Frontal cortex (tissue), 4 donors: ENCODE measurements at places on chromosomes 5 and 9.

GRCh38 chr5:72374844-72375243 lies 54.7 kb downstream of the PTCD2 start:
- DNase-seq, result no peak

DNA sequence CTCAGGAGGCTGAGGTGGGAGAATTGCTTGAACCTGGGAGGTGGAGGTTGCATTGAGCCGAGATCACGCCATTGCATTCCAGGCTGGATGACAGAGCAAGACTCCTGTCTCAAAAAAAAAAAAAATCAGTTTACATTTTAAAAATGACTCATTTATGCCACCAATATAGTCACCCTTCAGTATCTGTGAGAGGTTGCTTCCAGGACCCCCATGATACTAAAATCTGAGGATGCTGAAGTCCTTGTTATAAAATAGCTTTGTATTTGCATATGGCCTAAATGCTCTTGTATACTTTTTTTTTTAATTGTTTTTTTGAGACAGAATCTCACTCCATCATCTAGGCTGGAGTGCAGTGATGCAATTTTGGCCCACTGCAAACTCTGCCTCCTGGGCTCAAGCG lies 5.8 kb downstream of the OCLN start:
- no peak for DNase-seq

DNA sequence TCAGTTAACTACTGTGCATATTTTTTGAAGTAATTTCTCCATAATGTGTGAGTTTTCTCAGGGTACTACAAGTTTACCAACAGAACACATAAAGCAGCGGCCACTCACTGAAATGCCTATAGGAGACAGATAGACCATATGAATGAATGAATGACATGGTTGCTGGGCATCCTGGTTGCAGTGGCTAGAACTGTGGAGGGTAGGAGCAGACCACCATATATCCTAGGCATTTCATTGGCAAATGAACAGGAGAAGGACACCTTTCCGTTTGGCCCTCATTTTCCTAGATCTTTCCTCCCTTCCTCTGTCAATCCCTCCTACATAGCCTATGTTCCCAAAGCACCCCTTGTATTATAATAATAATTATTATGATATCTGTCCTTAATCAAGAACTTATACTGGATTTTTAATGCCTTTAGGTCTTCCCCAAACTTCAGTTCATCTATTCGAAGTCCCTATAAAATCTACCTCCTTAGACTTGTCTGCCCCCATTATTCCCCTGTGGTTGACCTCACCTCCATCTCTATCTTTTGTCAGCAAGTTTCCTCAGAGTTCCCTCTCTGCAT lies 472.2 kb downstream of the RAB3C start:
- no peak for DNase-seq

- no peak for DNase-seq
Measured at GRCh38 chr5:157890836-157891597, 32.1 kb upstream of the CLINT1 start.

DNA sequence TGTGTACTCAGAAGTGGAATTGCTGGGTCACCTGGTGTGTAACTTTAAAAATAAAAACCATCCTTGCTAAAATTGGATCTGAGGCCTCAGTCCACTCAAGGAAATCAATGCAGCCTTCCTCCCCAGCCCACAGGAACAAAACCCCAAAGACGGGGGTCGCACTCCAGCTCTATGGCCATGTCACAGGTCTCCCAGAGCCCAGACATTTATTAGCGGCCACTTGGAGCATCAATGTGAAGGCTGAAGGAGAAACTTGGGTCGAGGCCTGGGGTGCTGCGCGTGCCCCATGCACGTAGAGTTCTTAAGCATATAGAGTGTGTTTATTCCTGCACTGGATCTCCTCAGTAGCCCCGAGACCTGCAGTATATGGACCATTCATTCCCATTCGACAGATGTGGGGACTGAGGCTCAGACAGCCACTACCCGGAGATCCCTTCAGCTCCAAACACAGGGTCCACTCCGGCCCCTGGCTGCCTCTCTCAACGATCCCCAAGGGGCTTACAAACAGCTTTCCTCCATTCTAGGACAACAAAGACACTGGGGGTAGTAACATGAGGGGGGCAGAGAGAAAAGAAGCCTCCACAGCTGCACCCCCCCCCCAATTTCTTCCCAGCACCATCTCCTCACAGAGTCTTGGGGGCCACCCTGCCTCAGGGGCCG lies 14.3 kb upstream of the OLFM1 start:
- DNase-seq, result no peak

GRCh38 chr5:78927657-78928282 lies 57.3 kb downstream of the ARSB start:
- DNase-seq, result no peak

DNA sequence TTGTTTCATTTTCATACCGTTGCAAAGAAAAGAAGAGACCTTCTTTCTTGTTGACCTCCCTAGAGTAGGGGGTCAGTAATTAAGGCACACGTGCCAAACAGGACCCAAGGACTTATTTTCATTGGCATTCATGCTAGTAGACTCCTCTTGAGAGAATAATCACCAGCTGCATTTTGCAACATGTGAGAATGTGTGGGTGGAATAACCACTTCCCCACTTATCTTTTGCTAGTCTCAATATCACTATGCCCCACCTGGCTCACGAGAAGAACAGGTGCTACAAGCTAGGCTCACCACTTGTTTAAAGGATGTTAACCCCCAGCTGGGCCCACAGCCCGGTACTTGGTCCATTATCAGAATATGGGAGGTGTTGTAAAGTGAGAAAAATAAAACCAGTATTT lies 460.7 kb upstream of the MEF2C start:
- no peak for DNase-seq

GRCh38 chr5:124745928-124746915 lies at the start of gene ZNF608:
Gene ZNF608 (minus strand): TSS chr5:124746639. CDS start chr5:124744989, 1,650 bp downstream.
- DNase-seq, result no peak

- DNase-seq, result no peak
Measured at GRCh38 chr5:116695681-116696080, 121.1 kb upstream of the SEMA6A start.

GRCh38 chr5:120413686-120414085 lies 50.4 kb upstream of the PRR16 start:
- no peak for DNase-seq

DNA sequence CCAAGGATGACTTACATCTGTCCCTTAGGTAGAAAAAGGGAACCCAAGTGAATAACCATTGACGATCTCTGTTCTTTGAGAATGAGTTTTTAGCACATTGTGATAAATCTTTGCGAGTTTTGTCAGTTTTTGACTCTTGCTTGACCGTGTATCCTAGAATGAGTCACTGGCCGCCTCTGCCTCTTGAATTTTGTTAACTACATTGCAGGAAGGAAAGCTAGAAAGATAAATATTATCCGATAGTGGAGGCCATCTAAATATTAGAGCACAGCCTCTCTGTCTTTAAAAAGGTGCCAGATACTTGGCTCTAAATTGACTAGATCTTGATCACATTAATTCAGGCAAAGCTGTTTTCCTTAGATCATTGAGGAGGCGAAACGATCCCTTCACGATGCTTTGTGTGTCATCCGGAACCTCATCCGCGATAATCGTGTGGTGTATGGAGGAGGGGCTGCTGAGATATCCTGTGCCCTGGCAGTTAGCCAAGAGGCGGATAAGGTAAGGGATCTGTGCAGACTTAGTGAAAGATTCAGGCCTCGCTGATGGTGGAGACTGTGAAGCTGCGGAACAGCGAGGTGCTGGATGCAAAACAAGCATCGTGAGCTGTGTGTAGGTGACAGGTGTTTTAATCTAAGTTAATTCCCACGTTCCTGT lies 12.2 kb downstream of the CCT5 start:
- DNase-seq, result no peak

GRCh38 chr5:130385656-130386055 lies 481.4 kb downstream of the CHSY3 start:
- no peak for DNase-seq

DNA sequence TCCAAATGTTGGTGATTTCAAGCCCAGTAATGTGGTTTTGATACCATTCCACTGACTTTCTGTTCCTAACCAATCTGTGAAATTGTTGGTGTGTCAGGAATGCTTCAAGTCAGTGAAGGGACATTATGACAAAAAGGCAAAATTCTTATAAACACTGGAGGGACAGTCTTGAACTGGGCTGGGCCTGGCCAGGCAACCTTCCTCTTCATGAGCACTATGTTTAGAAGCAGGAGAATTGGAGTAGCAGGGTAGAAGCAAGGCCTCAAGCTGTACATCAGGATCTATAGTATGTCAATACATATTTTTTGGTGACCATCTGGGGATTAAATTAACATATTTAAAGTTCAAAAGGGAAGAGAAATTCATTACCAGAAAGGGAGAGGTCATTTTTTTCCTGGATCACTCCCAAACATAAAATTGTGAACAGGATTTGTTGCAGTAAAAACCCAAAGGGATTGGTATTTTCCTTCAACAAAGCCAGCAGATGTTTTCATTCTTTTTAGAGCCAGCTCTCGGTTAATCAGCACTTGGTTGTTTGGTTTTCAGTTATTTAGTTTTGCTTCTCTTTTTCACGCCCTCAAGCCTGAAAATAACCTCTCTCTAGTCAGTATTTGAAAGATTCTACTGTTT lies 77.9 kb upstream of the PIK3R1 start:
- DNase-seq, result no peak

GRCh38 chr5:147303976-147304375 lies 69.2 kb downstream of the STK32A start:
- no peak for DNase-seq

- no peak for DNase-seq
Measured at GRCh38 chr5:56094579-56095361, 100.0 kb upstream of the IL6ST start.

- DNase-seq, result no peak
Measured at GRCh38 chr9:34652602-34653000, 616 bp downstream of the IL11RA start.

DNA sequence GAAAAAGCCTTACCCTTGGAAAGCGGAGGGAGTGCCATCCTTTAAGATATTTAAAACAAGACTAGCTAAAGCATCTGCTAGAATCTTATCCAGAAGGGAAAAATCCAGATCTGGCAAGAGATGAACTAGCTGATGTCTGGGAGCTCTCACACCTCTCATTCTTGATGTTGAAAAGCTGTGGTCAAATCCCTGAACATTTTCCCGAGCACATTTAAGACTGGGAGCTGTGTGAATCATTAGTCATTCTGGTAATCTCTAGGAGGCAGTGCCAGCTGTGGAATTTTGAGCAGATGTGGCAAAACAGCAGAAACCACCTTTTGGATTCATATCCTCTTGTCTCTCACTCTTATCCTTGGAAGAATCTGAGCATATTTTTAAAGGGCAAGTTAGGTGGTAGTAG lies 218.0 kb downstream of the MAN2A1 start:
- no peak for DNase-seq

GRCh38 chr9:88355166-88355565 lies 33.1 kb upstream of the SPIN1 start:
- no peak for DNase-seq

DNA sequence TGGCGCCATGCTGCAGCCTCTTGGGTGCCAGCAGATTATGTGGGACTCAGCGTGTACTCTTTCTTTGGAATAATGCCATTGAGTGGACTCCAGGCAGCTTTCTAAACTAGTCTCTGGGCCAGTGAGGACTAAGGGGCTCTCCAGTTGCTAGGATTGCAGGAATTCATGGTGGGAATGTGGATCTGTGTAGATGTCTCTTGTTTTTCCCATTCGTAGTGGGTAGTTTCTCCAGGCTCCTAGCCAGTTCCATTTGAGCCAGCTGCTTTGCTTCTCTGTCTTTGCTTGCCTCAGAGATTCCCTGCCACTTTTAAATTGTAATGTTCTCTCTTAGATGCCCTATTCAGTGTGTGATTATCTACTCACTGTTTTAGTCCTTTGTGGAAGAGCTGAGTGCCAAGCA lies 42.6 kb downstream of the SLF1 start:
- no peak for DNase-seq

DNA sequence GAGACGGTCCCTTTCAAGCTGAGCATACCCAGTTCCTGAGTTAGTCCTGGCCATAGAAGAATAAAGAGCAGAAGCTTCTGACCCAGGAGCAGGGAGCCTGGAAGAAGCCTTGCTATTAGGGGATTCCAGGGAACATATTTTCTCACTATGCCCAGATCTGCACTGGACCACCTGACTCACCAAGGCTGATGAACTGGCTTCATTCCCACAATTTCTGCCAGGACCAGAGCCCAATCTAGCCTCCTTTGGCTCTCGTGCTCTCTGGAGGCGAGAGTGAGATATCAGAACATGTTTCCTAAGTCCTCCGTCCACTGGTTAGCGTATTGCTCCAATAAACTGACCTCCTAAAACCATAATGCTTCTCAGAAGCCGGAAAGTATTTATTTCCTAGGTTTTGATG lies 9.9 kb downstream of the GABBR2 start:
- no peak for DNase-seq

GRCh38 chr5:135450336-135450735 lies 1.8 kb downstream of the TIFAB start:
- DNase-seq, result no peak

- no peak for DNase-seq
Measured at GRCh38 chr5:100026606-100027005, 508.6 kb upstream of the FAM174A start.

DNA sequence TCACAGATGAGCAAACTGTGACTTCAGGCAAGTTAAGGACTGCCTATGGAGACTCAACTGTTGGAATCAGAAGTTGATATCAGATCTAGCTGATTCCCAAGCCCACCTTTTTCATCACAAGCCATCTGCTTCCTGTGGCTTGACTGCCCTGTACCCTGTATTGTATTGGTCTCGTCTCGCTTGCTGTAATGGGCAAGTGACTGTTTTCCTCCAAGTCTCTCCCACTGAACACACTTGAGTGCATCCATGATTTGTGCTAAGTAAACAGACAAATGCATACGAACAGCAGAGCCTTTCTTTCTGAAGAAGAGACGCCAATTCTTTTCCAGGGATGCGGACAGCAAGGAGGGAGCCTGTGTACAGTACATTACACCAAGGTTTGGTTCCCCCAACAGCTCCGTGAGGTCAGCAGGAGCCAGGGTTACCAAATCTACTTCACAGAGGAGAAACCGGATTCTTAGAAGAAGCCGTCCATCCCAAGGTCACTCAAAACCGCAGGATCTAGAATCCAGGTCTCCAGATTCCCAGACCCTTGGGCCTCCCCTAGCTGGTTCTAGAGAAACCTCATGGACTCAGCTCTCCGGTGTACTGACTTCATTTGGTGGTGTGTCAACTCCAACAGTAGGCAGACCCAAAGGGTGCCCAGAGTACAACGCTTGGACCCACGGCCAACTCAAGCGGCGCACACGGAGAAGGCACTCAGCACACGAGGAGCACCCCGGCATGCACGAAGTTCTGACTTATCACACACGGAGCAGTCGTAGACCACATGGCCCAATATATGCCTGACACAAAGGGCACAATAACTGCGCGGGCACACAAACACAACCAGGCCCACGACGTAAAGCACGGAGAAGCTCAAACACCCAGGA lies 1.1 kb downstream of the BAG1 start:
- peak; percentile 16 for DNase-seq

- no peak for DNase-seq
Measured at GRCh38 chr5:119524485-119524884, 72.2 kb downstream of the HSD17B4 start.

DNA sequence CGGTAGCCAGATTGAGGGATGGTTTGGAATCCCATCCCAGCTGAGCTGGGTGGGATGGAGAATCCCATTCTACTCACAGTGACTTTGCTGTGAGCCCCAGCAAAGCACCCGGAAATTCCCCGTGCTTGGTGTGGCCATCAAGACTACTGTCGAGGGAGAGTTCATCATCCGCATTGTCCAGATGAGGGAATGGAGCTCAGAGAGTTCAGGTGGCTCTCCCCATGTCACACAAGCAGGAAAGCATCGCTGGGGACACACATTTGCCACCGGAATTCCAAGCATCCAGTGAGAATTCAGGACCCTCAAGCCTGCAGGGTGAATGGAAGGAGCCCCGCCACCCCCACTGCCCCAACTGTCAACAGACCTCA lies 54.4 kb downstream of the HRH2 start:
- DNase-seq, result no peak

- no peak for DNase-seq
Measured at GRCh38 chr9:89815903-89816573, 211.2 kb downstream of the GADD45G start.
